Coronary artery (tissue), 2 donors: ENCODE measurements at places on chromosomes 5 and 9.

- no peak for DNase-seq
Observed at GRCh38 chr5:59000211-59000610, 417.3 kb downstream of the RAB3C start.

- no peak for DNase-seq
Observed at GRCh38 chr5:131773805-131774204, 23.0 kb downstream of the FNIP1 start.

DNA sequence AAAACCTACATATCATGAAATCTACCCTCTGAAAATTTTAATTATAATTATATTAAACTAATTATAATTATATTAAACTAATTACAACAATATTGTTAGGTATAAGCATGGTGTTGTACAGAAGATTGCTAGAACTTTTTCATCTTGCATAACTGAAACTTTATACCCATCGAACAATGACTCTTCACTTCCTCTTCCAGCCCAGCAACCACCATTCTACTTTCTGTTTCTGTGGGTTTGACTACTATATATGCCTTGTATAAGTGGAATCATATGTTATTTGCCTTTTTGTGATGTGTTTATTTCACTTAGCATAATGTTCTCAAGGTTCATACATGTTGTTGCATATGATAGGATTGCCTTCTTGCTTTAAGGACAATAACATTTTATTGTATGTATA lies 274.2 kb upstream of the CCNH start:
- DNase-seq = no peak

DNA sequence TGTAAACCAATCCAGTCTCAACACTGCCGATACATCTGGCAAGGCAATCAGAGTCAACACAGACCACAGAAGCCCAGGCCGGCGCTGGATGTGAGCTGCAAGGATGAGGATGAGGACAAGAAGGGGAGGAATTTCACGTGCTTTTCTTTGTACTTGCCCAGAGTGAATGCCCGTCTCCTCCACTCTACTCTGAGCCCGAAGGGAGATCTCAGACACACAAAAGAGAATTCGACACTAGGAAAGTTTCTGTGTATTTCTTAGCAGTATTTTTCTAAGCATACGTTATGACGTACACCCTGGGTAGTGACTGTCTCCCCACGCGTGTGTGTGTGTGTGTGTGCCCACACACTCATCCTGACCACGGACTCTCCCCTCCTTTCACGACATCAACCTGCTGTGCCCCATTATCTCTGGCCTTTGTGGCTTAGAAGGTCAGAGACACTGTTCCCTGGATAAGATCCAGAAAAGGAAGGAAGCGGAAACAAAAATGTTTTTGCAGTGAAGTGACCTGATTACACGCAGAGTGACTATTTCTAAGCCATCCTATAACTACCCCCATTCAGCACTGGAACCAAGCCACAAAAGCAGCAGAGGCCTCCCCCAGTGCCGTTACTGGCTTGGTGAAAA lies 227.3 kb upstream of the DAPK1 start:
- no peak for DNase-seq

DNA sequence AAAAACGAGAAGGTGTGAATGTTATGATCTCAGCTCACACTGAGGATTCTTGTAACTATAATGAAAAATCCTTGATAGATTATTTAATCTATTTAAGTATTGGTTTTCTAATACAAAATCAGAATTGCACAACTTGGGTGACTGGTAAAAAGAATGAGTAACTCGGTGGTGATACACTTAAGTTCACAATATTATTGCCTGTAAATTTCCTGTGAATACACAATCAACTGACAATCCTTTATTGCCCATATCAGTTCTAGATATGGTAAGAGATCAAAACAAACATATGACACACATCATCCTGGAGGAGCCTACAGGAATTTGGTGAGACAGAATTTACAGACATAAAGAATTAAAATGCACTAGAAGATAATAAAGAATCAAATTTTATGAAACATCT lies 14.1 kb upstream of the LURAP1L start:
- DNase-seq = no peak
